ENCODE measurements at places on chromosomes 3 and 15.

DNA sequence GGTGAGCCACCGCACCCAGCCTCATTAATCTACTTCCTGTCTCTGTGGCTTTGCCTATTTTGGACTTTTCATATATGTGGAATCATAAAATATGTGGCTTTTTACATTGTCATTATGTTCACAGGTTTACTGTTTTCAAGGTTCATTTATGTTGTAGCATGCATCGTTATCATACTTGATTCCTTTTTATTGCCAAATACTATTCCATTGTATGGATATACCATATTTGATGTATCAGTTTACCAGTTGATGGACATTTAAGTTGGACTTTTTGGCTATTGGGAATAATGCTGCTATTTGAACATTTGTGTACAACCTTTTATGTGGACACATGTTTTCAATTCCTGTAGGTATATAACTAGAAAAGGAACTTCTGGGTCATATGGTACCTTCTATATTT is 14.0 kb downstream of the GXYLT2 start:
- no peak for DNase-seq

GRCh38 chr3:70554170-70554569 is 241.7 kb upstream of the MDFIC2 start:
- no peak for DNase-seq

DNA sequence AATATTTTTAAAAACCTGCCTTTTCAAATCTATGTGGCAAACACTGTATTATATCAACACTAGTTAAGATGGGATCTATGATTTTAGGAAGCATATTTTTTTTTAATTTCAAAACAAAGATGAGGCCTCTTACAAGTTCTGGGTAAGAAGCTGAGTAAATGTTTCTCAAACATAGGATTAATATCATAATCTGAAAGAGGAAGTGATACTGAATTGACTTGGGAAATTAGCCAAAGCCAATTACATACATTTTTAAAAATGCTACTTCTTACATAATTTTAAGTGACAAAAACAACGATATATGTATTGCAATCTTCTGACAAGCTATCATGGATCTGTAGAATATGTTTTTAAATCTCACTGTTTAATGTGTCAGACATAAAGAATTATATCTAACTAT is 135.1 kb upstream of the UBP1 start:
- no peak for DNase-seq

DNA sequence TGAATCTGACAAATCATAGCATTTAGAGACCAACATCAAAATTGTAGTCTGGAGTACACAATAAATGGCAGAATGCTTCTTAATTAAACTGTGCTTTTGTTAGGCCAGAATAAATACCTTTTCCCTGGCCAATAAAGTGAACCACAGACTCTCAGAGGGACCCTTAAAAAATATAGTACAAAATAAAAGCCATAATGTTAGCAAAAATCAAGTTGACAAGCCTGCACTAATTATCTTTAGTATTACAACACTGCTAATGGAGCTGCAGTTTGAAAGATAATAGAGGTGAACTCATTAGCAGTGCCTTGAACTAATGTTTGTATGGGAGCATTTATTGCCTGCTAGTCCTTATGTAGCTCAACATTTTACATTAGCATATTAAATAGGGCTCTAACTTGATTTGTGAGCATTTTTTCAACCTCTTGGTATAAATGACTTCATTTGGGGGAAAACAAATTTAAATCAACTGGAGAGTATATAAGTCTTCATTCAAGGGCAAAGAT is 801.3 kb downstream of the EPHA3 start:
- DNase-seq, result no peak

DNA sequence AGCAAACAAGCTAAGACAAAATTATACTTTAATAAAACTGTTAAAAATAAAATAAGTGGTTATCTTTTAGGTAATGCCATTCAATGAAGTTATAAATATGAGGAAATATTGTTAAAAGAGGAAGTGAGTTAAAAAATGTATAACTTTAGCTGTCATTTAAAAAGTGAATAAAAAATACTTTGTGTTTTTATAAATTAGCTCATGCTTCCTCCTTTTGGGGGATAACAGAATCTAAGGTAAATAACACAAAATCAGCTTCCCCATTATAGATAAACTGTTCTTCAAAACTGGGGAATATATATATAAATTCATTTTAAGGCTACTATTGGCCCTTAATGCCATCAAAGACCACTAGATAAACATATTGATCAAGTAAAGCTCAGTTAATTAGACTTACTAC is 113.7 kb upstream of the AADACL2 start:
- no peak for DNase-seq

DNA sequence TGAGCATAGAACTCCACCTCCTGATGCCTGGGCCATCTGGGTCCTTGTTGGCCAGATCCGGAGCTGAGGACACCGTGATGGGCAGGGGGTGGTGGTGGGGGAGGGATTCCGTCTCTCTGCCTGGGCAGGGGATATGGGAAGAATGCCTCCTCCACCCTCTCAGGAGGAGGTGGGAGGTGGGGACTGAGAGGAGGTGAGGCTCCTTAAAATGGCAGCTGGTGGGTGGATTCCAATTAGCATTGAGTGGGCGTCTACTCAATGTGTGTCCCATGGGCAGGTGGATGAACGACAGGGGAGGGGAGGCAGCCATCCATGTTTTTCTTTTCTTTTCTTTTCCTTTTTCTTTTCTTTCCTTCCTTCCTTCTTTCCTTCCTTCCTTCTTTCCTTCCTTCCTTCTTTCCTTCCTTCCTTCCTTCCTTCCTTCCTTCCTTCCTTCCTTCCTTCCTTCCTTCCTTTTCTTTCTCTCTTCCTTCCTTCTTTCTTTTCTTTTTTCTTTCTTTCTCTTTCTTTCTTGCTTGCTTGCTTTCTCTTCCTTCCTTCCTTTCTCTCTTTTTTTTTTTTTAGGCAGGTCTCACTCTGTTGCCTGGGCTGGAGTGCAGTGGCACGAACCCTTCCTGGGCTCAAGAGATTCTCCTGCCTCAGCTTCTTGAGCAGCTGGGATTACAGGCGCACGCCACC is 5.0 kb downstream of the SLC28A1 start:
- DNase-seq, result no peak

DNA sequence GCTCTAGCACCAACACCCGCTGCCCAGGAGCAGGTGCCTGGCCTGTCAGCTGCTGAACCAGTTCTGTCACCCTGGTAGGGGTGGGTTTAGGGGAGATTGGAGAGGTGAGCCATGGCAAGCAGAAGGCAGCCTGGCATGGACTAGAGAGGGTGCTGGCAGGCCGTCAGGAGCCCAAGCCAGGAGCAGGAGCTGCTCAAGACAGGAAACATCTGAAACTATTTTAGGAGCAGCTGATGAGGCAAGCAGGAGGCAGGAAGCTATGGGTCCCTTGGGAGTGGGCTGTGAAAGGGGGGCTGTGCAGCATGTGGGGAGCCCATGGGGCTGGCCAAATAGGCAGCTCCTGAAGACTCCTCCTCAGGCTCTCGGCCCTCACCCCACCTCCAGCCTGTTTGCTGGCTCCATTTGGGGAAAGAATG is 2.3 kb downstream of the INKA1 start:
- peak; percentile 89 for DNase-seq

DNA sequence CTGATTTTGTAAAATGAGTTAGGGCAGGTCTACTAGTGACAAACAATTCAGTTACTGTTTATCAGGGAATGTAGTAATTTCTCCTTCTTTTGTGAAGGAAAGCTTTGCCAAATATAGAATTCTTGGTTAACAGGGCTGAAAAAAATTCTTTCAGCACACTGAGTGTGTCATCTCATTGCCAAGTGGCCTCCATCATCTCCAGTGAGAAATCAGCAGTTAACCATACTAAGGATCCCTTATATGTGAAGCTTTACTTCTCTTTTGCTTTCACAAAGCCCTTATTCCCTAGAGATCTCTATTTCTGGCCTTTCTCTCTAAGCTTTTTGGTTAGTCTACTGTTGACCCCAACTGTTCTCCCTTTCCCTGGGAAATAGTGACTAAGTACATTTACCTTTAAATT is 269.1 kb downstream of the SCAPER start:
- DNase-seq, result no peak

DNA sequence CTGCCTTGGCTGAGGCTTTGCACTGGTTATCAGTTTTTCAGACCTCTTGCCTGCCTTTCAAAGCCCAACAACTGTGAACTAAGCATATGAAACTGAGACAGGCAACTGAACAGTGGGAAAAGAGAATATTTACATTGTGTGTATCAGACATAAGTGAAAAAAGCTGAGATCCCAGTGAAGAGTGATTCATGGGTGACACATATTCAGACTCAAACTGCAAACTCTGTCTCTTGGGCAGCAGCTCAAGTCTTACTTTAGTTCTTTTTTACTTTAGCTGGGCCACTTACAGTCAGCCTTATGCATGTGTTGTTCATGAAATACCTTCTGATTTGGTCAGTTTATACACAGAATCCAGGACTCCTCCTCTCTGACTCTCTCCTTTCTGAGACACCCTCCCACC is 19.2 kb downstream of the SUCLG2 start:
- DNase-seq, result peak; percentile 51

GRCh38 chr15:54347082-54347827 is 369.0 kb downstream of the UNC13C start:
- no peak for DNase-seq

DNA sequence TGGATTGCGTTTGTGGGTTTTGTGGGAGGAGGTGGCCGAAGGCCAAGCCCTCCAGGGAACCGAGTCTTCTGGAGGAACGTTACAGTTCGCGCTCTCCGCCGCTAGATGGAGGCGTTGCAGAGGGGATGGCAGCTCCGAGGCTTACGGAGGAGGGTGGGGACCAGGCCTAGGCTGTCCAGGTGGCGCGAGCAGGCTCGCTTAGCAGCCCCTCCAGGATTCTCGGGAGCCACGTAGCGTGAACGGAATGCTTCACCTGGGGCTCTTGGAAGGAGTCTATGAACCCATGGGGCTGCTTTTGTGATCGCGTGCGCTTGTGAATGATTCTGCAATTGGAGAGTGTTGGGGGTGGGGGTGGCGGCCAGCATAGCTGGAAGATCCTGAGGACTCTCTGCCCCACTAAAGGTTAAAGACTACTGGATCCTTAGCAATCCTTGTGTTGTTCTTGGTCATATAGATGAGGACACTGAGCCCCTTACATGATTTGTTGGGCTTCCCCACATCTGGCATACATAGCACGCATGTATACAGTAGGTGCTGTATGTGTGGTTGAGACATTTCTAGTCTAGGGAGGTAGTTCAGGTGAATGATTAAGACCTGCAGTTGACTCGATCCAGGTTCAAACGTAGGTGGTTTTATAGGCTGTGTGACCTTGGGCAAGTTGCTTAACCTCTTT is 25.7 kb downstream of the FAM3D start:
- DNase-seq, result peak; percentile 87

- no peak for DNase-seq
These were observed 120.2 kb downstream of the NEDD4 start for GRCh38 chr15:55873024-55873720.

DNA sequence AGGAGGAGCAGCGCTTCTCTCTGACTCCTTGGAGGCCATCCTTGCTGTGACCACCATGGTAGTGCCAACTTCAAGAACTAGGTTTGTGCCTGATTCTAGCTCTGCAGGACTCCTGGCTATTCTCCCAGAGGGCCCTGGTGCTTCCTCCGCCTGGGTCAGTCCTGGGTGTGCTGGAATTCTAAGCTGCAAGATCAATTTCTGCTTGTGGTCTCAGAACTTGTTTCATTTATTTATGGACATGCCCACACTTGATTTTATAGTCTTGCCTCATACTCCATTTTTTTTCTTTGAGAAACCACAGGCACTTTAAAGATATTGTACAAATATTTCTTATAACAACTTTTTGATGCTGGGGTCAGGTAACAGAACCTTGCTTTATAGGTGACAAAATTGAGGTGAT is 87.6 kb downstream of the PDCD6IP start:
- DNase-seq, result no peak

DNA sequence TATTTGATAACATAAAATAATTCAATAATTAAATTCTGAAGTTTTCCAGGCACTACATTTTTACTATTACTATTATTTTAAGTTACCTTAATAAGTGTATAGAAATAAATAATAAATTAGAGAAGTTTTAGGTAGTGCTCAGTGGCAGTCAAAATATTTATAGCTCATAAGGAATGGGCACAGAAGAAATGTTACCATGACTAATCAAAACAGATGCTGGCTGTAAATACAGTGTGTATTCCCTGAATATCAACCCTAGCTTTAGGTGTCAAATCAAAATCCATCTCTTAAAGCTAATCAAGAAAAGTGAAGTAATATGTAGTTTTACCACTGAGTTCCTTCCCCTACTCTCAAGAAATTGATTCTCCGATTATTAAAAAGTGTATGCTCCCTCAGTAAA is 35.5 kb downstream of the ZBTB20 start:
- peak; percentile 22 for DNase-seq

DNA sequence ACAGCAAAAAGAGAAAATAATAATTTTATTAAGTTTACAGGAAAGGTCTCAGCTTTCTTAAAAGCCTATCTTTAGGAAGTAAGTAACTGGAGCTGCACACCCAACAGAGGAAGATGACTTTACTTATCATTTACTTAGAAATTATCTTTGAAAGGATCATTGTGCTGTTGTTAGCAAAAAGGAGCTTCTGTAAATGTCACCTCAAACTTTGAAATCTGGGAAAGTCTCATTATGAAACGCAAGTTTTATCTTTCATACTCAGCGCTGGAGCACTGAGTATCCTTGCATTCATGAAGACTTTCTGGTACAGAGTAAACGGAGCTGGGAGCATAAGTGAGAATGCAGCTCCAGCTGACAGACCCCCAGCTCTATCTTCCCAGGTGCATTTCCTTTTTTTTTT is 491.2 kb upstream of the TPRG1 start:
- no peak for DNase-seq

GRCh38 chr3:37466660-37467359 is 292.4 kb upstream of the LRRFIP2 start:
- DNase-seq, result no peak

DNA sequence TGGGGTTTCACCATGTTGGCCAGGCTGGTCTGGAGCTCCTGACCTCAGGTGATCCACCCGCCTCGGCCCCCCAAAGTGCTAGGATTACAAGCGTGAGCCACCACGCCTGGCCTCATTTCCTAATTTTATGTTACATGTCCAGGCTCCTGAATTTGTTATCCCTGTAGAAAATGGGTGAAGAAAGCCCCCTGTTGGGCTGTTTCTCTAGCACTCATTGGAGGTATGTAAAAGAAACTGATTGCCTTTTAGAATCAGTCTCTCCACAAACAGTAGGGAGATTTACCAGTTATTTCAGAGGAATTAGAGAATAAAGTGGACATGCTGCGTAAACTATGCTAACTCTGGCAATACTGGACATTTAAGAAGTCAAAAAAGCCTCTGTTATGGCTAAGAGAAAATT is 364.1 kb upstream of the TBL1XR1 start:
- DNase-seq, result no peak

DNA sequence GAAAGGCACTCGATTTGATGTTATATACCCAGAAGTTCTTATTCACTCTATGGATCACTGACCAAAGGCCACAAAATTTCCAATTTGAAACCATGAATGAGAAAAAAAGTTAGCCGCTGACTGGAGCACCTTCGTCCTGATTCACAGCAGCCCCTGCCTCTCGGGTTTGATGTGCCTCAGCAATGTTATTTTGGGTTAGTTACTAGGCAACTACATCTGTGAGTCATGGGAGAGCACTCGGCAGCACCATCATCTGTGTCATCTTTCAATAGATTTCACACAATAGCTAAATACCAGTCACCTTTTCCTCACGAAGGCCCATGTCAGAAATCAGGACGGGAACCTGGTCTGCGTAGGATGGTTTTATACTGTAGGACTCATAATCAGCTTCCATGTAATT is 269.2 kb downstream of the ZBBX start:
- DNase-seq, result no peak

GRCh38 chr3:44861412-44862225 is at the start of gene TMEM42:
Gene TMEM42, plus strand, starts transcription at chr3:44861912. Its CDS starts 13 bp downstream, at chr3:44861925.
- DNase-seq, result peak; percentile 99
